Posterior vena cava (tissue), 2 donors: ENCODE measurements at places on chromosomes 2 and 18. TPM values are rescaled to one million over a fixed set of nuclear protein-coding genes. Genes with fewer than 3 reads are reported as not detected.

GRCh38 chr18:72181241-72181764, 362.8 kb downstream of the CBLN2 start:
- no peak for DNase-seq

SDC1 gene
- 1.2 TPM for total RNA-seq

DNA sequence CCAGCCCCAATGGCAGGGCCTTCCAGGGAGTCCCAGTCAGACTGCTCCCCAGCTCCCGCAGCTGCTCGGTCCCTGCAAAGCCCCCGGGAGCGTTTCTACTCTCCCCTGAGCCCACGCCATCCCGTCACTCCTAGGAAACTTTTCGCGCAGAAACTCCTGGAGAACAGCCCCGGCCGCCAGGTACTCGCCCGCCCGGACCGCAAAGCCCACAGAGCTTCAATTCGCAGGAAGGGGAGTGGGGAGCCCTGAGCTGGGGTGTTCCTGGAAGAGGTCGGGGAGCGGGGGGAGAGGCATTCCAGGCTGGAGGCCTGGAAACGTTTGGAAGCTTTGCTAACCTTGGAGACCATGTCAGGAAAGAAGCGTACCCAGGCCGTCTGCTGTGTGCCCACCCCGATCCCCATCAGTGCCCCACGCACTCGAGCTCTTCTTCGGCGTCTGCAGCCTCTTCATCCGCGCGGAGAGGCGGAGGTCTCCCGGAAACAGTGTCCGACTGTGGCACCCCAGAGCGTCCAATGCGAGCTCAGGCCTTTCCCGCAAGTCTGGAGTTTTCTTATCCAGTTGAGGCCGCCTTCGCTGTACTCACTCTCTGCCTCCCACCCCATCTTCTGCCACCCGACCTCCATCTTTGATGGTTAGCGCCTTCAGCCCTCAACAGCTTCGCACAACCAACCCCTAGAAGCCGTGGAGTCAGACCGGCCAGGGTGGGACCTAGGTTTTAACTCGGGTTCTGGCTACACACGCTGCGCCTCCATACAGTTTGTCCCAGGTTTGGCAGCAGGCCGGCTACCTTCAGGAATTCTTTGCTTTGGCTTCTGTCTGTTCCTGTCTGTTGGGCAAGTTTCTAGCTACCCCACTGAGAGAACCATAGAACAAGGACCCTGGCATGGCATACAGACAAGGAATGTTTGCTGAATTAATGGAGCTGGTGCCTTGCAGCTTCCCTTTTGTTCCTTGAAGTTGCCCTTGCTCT, 3.7 kb downstream of the PCGF1 start:
- DNase-seq = peak; percentile 82

AKAIN1 gene
- total RNA-seq = not detected

GRCh38 chr18:269480-270095, 1.7 kb upstream of the THOC1 start:
- DNase-seq = no peak

SERPINB11 gene
- total RNA-seq = not detected

GRCh38 chr18:10727477-10727876, 201.7 kb downstream of the NAPG start:
- no peak for DNase-seq

DNA sequence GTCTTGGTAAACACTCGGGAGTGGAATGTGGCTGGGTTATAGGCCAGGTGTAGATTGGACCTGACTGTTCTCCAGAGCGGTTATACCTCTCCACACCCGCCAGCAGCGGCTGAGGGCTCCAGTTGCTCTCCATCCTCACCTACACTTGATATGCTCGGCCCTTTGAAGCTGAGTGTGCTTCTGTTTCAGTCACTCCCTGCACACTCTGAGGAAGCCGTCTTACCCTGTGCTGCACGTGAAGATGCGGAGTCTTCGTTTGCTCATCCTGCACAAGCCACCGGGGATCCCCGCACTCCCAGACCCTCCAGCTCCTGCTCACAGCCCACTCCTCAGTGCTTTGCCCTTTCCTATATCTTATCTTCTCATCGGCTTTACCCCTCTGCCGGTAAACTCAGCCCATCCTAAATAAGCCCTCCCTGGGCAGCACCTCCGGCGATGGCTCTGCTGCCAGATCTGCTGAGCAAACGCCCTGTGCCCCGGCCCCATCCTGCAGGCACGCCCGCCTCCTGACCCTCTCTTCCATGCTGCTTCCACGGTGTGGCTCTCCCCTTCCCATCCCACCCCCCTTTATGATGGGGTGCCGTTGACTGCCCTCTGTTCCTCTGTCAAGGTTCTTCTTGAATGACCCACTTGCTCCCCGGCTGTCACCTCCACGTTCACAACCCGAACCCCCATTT, 47.3 kb upstream of the ODC1 start:
- peak; percentile 69 for DNase-seq

DNA sequence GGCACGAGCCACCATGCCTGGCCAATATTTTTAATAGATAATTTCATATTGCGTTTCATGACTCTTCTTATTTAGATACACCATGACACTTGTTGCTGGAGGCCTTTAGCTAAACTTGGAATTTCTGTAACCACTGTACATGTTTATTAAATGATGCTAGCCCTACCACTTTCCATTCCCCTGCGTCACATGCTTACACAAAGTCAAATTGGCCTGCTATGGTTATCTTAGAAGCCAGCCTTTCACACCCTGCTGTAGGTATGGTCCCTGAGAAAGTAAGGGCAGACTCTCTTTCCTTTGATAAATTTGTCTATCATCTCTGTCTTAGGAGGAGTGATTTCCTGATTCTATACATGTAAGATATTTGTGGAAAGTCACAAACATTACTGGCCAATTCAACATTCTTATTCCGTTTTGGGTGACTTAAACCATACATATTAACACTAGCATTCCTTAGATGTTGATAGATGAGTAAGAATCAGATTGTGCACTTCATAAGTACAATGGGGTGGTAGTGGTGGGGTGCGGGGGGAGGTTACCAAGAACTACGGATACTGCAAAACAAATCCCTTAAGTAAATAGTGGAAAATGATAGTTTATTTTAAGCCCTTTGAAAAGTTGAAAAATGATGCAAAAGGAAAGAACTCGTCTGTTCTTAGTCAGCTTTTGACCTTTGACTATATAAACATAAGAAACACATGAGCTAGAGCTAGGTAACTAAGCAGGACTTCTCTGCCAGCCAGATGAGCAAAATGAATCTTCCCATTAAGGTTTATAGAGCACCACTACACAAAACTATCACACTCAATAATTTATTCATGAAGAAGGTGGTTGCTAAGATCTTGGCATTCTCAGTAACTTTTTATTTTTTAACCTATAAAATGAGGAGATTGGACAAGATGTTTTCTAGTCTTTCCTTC, 7.9 kb upstream of the NDUFV2 start:
- no peak for DNase-seq

GRCh38 chr2:196454492-196454891, 185.0 kb upstream of the CCDC150 start:
- DNase-seq = no peak

DNA sequence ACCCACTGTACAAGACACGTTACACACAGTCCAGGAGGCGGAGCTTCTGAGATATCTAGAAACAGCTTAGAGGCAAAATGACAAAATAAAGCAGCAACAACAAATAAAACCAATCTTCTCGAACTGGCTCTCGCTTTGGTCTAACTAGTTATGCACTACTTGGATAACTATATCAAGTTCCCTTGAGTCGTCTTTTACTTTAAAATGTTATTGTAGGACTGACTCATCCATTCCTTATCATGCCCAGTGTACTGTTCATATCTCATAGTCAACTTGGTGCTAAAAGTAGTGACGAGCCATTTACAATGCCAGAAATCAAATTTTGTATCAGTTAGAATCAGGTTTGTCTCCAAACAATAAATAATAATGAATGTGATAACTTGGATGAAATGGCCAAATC, 102.5 kb upstream of the SLC35G4 start:
- DNase-seq = no peak

GRCh38 chr2:176501617-176502016, 232.4 kb downstream of the MTX2 start:
- DNase-seq = no peak

DNA sequence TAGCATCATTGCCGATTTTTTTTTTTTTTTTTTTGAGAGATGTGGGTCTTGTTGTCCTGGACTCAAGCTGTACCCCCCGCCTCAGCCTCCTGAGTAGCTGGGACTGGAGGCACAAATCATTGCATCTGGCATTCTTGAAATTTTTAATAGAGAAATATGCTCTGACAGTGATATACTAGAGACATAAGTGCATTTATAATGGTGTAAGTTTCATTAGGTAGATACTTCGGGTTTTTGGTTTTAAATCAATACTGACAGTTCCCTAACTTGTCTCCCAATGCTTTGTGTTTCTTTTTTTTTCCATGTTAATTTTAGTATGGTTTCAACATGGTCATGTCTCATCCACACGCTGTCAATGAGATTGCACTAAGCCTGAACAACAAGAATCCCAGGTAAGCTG, 138.7 kb downstream of the PRPF40A start:
- DNase-seq = no peak
